ENCODE measurements at places on chromosomes 6 and 20.

DNA sequence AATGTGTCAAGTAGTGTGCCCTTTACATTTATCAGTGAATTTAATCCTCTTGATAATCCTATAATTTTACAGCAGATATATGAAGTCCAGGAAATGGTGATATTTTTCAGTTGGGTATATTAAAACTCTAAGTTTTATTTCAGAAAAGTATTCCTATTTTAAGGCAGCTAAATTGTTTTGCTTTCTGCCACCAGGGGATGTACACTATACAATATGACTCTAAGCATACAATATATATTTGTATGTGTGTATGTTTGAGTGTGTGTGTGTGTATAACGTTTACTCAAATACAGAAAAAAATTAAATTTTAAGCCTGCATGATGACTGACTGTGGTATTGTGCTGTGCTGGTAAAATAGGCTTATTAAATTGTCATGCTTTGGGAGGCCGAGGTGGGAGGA lies 102.0 kb upstream of the RUNX2 start:
- DNase-seq: no peak

- DNase-seq: no peak
These were observed 344.7 kb downstream of the CDC5L start for GRCh38 chr6:44732243-44732642.

DNA sequence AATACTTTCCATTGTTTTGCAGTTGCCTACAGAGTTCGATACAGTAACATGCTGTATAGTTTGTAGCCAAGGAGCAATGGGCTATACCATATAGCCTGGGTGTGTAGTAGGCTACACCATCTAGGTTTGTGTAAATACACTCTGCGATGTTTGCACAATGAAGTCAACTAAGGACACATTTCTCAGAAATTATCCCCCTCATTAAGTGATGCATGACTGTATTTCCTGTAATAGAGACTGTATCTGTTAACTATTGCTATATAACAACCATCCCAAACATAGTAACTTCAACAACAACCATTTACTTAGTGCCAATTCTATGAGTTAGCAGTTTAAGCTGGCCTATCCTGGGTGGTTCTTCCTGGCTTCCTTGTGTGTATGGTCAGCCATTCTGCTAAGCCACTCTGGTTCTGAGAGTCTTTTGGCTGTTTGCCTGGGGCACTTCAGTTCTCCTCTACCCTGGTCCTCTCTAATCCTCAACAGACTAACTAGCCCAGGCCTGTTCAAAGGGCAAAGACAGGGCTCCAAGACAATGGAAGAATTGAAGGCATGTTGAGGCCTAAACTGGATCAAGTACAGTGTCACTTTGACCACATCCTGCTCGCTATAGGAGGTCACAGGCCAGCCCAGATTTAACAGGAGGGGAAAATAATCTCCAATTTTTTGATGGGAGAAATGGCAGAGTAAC lies 124.0 kb downstream of the PLCB1 start:
- DNase-seq: no peak

GRCh38 chr6:125598422-125598821 lies 151.0 kb upstream of the HEY2 start:
- no peak for DNase-seq

DNA sequence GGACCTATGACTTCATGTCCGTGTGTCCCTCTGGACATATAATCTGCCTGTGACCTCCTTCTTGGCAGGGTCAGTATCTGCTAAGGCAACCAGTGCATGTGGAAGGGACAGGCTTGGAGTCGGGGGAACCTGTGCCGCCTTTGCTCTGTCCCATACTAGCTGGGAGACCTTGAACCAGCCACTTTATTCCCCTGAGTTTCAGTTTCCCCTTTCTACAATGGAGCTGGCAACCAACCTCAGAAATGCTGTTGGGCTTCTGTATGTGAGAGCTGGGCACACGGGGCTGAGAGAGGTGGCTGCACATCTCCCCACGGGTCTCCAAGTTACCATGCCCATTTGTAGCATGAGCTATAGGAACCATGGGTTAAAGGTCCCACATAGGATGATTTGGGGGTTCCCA lies 53.8 kb downstream of the CD40 start:
- DNase-seq: no peak

GRCh38 chr20:50320901-50321796 lies 130.5 kb downstream of the CEBPB start:
- DNase-seq: no peak

DNA sequence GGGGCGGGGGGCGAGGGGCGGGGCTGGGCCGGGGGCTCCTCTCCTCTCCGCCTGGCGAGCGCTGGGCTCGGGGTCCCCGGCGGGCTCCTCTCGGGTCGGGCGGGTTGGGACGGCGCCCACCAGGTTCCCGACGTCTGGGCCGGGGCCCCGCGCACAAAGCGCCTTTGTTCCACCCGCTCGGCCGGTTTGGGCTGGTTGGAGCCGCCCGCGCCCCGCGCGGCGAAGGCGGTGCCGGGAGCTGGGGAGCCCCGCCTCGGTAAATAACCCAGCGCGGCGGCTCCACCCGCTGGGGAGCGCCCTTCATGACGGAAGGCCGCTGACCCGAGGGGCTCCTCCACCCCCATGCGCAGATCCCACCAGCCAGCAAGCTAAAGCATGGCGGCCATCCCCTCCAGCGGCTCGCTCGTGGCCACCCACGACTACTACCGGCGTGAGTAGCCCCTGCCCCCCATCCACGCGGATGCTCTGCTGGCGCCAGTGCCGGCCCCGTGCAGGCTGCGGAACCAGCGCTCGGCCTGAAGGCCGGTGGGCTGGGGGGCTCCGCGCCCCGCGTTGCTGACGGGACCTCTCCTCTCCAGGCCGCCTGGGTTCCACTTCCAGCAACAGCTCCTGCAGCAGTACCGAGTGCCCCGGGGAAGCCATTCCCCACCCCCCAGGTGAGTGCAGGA lies 503 bp downstream of the PPDPF start:
- peak; percentile 50 for DNase-seq

- no peak for DNase-seq
These were observed 176.9 kb downstream of the MTFR2 start for GRCh38 chr6:136073216-136073615.

DNA sequence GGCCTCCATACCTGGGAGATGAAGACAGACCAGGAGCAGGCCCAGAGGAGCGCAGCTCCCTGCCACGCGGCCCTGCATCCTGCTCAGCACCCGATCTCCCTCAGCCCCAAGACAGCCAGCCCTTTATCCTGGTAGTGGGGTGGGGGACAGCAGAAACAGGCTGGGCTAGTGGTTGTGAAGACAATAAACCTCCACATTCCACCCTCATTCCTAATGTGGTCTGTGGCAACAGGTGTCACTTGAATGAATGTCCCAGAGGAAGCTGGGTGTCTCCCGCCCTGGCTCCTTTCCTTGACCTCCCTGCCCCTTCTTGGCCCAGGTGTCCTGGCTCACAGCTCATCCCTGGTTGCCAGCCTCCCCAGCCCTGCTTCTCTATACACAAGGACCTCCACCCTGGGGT lies at the start of gene C6orf15:
TSS of gene C6orf15 (minus strand) at position 98 of the 400 bp plus-strand sequence. CDS start at position 78, 20 bp downstream.
- DNase-seq: no peak

DNA sequence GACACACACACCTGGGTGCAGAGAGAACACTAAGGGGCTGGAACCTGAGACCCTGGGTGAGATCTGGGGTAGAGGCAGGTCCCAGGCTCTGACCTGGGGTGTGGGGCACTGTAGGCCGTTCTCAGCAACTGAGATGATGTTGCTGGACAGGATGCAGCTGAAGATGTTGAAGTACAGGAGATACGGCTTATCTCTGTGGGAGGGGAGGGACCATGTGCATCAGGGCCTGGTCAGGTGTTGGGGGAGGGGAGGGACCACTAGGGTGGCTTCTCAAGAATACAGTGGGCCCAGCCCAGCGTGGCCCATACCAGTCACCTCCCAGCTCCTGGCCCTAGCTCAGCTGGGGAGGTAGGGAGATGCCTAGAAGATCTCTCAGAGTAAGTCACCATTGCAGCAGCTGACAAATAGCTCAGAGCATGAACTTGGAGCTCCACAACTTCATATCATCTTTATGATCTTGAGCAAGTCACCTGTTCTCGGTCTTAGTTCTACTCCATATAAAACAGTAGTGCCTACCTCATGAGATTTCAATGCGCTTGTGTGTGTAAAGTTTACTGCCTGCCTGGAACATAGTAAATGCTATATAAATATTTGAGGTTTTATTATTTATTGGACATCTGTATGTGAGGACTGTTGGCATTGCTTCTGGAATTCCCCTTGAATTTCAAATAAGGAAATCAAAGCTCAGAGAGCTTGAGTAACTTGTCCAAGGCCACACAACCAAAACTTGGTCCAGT lies 3.8 kb downstream of the SLC44A4 start:
- no peak for DNase-seq

DNA sequence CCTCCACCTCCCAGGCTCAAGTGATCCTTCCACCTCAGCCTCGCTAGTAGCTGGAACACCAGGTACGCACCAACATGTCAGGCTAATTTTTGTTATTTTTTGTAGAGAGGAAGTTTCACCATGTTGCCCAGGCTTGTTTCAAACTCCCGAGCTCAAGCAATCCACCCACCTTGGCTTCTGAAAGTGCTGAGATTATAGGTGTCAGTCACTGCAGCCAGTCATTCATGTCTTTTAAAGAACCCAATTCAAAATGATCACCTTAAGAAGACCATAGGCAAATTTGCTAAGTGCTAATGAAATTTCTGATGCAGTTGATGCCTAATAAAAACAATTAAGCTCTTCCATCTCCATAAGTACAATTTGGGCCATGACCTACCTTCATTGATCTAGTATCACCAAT lies 2.6 kb upstream of the VNN2 start:
- DNase-seq: no peak

DNA sequence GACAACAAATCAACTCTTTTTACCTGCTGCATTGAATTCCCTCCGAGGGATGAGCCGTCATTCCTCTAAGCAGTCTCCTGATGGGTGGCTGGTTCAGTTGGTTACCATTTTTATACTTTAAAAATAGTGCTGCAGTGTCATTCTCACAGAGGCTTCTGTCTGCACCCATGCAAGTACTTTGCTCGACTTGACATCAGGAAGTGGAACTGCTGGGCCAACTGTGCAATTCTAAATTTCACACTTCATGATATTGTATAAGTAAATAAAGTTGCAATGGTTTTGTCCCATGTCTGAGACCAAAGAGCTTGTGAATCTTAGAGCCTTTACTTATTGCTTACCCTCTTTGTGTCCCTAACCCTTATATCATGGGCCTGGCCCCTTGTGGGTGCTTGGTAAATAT lies 2.5 kb downstream of the BTN3A1 start:
- no peak for DNase-seq

GRCh38 chr6:113495521-113495920 lies 361.6 kb upstream of the MARCKS start:
- no peak for DNase-seq

DNA sequence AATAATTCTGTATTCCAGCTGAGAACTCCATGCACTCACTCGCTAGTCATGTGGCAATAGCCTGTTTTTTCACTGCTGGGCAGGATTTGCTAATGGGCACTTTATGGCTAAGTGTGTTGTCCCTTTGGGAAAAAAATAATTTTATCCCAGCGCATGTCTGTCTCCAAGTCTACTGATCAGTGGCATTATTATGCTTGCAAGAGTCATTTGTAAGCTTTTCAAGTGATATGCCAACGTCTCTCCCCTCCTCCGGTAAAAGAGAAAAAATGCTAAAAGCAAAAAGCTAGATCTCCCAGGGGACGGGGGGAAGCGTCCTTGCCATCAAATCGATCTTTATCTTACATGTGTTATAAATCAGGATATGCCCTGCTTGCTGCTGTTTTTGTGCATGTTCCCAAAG lies 407.7 kb downstream of the CDH26 start:
- DNase-seq: no peak

- no peak for DNase-seq
These were observed 10.4 kb upstream of the ZFAND3 start for GRCh38 chr6:37809197-37809543.

DNA sequence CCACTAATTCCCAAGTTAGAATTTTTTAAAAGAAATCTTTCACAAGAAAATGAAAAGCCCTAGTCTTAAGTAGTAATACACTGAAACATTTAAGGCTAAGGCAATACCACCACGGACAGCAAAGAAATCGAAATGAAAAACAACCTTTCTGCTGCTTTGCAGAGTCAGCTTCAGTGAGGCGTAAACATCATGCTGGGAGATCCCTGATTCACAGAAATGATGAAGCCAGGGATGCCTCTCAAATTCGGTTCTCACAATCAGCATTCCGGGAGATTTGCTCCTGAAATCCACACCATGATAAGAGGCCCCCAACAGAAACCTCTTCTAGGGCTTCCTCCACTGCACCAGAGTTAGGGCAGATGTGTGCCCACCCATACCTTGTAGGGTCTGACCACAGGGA lies 18.6 kb downstream of the RRBP1 start:
- no peak for DNase-seq

DNA sequence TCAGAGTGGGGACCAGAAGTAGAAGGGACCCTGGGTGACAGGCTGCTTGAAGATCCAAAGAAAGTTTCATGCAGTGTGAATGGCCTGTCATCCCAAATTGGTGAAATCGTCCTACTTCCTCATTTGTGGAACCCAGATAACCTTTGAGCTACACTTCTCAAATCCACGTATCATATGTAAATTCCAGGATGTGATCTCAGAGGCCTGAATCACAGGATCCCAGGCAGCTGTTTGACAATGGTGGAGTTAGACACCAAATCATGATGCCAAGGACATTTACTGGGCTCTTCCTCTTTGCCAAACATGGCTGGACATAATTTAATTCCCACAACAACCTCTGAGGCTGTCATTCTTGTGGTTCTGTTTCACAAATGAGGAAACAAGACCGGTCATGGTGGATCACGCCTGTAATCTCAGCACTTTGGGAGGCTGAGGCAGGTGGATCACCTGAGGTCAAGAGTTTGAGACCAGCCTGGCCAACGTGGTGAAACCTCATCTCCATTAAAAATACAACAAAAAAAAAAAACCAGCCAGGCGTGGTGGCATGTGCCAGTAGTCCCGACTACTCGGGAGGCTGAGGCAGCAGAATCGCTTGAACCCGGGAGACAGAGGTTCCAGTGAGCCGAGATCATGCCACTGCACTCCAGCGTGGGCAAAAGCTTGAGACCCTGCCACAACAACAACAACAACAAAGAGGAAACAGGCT lies 39.9 kb upstream of the TTPAL start:
- DNase-seq: no peak

DNA sequence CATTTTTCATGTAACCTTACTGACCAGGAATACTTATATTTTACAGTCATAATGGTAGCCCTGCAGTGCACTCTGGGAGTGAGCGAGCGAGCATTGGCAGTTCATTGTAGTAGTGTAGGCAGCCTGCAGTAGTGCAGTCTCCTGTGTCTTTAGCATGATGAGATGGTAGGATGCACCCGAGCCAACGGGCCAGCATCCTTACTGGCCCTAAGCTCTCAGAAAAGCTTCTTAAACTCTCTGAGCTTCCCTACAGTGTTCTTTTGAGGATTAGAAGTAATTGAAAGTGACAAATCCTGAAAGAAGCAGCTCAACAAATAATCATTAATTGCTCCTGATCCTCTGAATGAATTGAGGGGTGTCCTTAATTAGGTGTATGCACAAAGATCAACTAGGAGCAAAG lies 20.9 kb downstream of the SLC9A8 start:
- DNase-seq: no peak
